Activated T-helper 1 cell treated with anti-CD3 and anti-CD28 coated beads, Interleukin-2, amount 50 U/mL, for 16 hours (primary cell): ENCODE measurements at places on chromosomes 2 and 18.

DNA sequence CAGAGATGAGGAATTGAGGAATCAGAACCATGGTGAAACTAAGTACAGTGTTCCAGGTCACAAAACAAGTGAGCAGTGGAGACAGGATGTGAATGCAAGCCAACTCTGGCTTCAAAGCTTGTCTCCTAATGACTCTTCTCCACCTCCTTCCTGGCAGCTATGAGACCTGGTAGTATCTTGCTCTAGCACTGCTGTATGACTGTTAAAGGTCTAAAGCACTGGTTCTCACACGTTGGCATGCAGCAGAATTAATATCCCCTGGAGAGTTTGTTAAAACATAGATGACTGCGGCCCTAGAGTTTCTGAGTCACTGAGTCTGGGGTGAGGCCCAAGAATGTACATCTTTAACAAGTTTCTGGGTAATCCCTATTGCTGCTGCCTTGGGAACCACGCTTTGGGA lies 63.3 kb downstream of the SUCLG1 start:
- no peak for DNase-seq

DNA sequence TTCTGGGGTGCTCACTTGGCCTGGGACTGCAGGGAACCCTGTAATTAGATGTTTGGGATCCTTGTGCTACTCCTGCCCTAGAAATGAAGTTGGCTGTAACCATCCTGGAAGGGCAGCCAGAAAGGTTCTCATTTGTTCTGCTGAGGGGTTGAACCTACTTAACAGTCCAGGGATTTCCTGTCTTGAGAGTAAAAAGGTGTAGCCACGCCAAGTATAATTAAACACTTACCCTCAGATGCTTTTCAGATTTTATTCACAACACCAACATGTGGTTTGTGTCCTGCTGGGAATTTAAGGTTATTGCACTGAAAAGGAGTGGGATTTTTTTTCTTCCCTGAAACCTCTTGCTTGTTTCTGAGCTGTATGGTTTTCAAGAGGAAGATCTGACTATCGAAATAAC lies 222.4 kb upstream of the APCDD1 start:
- DNase-seq, result no peak

- DNase-seq, result no peak
These were observed 84.7 kb upstream of the PELI1 start for GRCh38 chr2:64228918-64229317.

DNA sequence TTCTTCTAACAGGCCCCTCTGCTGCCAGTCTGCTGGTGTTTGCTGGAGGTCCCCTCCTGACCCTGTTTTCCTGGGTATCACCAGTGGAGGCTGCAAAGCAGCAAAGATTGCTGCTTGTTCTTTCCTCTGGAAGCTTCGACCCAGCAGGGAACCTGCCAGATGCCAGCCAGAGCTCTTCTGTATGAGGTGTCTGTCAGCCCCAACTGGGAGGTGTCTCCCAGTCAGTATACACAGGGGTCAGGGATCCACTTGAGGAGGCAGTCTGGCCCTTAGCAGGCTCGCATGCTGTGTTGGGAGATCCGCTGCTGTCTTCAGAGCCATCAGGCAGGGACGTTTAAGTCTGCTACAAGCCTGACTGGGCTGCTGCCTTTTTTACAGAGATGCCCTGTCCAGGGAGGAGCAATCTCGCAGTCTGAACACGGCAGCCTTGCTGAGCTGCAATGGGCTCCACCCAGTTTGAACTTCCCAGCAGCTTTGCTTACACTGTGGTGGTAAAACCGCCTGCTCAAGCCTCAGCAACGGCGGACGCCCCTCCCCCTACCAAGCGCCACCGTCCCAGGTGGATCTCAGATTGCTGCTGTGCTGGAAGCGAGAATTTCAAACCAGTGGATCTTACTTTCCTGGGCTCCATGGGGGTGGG lies 29.9 kb downstream of the CHCHD5 start:
- DNase-seq, result no peak
